ENCODE measurements at places on chromosomes 12 and 14.

- H3K27ac ChIP-seq = no peak overlapping the region
- H3K4me3 ChIP-seq = no peak overlapping the region
- H3K4me1 ChIP-seq = no peaks in the 10 kb centered on the region
- no peak for DNase-seq
- peaks cover 11% of the 10 kb centered on the region for H3K27me3 ChIP-seq
- H3K36me3 ChIP-seq = no peaks in the 10 kb centered on the region
Measured at GRCh38 chr14:32932914-32933628, 5.6 kb upstream of the NPAS3 start.

DNA sequence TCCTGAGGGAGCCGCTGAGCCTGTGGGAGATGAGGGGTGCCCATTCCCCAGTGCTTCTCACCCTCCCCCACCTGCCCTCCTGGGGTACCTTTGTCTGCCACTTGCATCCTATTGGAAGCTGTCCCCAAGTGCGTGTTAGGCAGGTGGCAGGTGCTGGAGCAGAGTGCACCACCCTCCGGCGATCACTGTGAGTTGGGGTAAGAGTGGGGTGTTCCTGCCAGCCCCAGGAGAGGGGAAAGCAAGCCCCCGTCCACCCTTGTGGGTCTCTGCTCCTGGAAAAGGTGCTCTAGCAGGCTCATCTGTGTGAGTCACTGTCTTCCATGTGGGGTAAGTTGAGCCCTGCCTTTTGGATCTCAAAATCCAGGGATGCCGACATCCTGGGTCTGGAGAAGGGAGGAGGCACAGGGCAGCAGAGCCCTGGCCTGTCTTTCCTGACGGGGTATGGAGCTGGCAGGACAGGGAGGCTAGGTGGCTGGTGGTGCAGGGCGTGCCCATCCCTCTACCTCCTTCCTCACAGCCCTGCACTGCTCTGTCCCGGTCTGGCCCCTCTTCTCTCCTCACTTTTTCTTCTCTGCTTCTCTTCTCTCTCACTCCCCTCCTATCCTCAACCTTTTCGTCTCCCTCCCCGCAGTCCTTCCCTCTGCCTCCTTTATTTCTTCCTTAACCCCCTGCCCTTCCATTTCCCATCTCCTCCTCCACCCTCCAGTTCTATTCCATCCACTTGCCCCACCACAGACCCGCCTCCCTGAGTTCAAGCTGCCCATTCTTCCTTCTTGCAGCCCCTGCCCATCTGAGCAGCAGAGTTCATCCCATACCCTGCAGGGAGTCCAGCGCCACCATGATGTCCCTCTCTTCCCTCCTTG lies 20.1 kb upstream of the KRT7 start:
- no peak overlapping the region for H3K27ac ChIP-seq
- no peaks in the 10 kb centered on the region for H3K27me3 ChIP-seq
- no peak overlapping the region for H3K4me3 ChIP-seq

DNA sequence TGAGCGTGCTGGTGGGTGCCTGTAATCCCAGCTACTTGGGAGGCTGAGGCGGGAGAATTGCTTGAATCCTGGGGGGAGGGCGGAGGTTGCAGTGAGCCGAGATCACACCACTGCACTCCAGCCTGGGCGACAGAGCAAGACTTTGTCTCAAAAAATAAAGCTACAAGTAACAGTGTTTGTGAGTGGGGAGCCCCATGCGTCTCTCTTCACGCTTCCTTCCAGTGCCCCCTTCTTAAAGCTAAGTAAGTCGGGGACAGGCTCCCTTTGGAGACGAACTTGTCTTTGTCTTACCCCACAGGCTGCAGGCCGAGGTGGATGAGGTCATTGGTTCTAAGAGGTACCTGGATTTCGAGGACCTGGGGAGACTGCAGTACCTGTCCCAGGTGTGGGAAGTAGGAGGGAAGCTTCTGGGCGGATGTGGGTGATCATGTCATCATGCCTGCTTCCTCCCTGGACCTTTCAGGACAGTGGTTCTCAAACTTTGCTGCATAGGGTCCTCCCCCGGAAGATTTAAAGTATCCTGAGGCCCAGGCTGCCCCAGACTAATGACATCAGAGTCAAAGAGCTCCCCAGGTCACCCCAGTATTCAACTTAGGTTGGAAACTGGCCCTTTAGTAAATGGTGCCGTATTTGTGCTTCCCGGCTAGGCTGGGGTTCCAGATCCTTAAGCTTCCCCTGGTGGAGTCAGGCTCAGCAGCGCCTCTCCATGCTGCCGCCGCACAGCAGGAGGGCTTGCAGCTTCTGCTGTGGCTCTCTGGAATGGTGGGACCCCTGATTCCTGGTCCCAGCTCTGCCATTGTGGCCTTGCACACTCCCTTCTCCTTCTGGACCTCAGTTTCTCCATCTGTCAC lies 37.1 kb downstream of the CYP46A1 start:
- no peaks in the 10 kb centered on the region for H3K36me3 ChIP-seq
- no peak for DNase-seq
- no peak overlapping the region for H3K4me3 ChIP-seq
- peaks cover 36% of the 10 kb centered on the region for H3K27me3 ChIP-seq
- no peaks in the 10 kb centered on the region for H3K4me1 ChIP-seq

- H3K27ac ChIP-seq = no peak overlapping the region
- DNase-seq = no peak
- no peaks in the 10 kb centered on the region for H3K4me1 ChIP-seq
Measured at GRCh38 chr12:20232931-20233675, 135.2 kb upstream of the PDE3A start.

GRCh38 chr12:44015333-44015941 lies 179.6 kb downstream of the TMEM117 start:
- no peak overlapping the region for H3K4me3 ChIP-seq
- DNase-seq = no peak
- H3K27me3 ChIP-seq = no peaks in the 10 kb centered on the region
- H3K27ac ChIP-seq = no peak overlapping the region

DNA sequence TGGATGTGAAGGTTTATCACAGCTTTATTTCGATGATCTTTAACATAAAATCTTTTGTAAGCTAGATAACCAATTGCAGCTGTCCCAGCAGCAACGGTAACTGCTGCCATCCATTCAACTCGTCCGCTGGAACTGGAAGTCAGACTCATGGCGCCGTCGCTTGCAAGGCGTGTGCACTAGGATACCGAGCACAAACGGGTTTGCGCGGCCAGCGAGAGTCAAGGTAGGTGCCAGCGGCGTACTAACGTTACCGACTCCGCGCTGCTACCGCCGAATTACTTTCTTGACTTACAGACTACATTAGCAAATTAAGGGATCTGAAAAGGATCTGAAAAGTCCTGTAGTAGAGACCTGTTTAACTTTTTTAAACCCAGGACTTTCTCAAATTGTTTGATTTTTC lies 47.4 kb upstream of the PRICKLE1 start:
- no peak overlapping the region for H3K27ac ChIP-seq
- H3K4me3 ChIP-seq = no peak overlapping the region
- no peaks in the 10 kb centered on the region for H3K27me3 ChIP-seq
- no peaks in the 10 kb centered on the region for H3K36me3 ChIP-seq
- no peaks in the 10 kb centered on the region for H3K4me1 ChIP-seq
- no peak for DNase-seq

- no peak overlapping the region for H3K27ac ChIP-seq
- DNase-seq = no peak
- H3K36me3 ChIP-seq = peaks cover 3% of the 10 kb centered on the region
- no peaks in the 10 kb centered on the region for H3K27me3 ChIP-seq
Measured at GRCh38 chr14:105375635-105376057, 22.7 kb upstream of the TEX22 start.

GRCh38 chr12:11786638-11787365 lies 137.3 kb downstream of the ETV6 start:
- no peaks in the 10 kb centered on the region for H3K27me3 ChIP-seq
- H3K36me3 ChIP-seq = no peaks in the 10 kb centered on the region

GRCh38 chr12:59803735-59804134 lies 207.9 kb downstream of the SLC16A7 start:
- H3K27me3 ChIP-seq = no peaks in the 10 kb centered on the region
- H3K4me1 ChIP-seq = no peaks in the 10 kb centered on the region
- H3K27ac ChIP-seq = no peak overlapping the region
- no peaks in the 10 kb centered on the region for H3K36me3 ChIP-seq
- DNase-seq = no peak

DNA sequence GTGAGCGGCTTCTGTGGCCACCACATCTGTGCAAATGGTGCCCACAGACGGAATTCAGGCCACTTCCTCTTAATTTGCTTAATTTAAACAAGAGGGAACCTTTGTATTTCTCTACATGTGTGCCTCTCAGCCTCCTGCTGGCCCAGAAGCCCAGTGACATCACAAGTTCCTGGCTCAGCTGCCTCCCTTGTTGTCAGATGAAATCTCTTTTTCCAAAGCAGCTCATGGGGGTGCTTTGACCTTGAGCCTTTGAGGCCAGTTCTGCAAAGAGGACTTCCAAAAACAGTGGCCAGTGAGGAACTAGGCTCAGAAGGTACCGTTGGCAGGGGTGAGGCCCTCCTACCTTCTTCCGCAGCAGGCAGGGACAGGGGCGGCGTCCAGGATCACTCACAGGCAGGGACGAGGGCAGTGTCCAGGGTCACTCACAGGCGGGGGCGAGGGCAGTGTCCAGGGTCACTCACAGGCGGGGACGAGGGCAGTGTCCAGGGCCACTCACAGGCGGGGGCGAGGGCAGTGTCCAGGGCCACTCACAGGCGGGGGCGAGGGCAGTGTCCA lies 35.0 kb upstream of the GALNT9 start:
- H3K27ac ChIP-seq = no peak overlapping the region
- no peak for DNase-seq
- H3K36me3 ChIP-seq = no peaks in the 10 kb centered on the region
- H3K27me3 ChIP-seq = peaks cover 8% of the 10 kb centered on the region
- no peaks in the 10 kb centered on the region for H3K4me1 ChIP-seq

GRCh38 chr12:39830171-39830570 lies 210.6 kb upstream of the ABCD2 start:
- H3K4me3 ChIP-seq = no peak overlapping the region
- H3K27ac ChIP-seq = no peak overlapping the region
- no peaks in the 10 kb centered on the region for H3K36me3 ChIP-seq
- no peaks in the 10 kb centered on the region for H3K27me3 ChIP-seq
- DNase-seq = no peak

GRCh38 chr14:104264495-104265265 lies 126.3 kb downstream of the KIF26A start:
- H3K27me3 ChIP-seq = peaks cover 20% of the 10 kb centered on the region
- H3K36me3 ChIP-seq = no peaks in the 10 kb centered on the region
- no peak for DNase-seq
- H3K27ac ChIP-seq = no peak overlapping the region
- H3K4me3 ChIP-seq = no peak overlapping the region
- H3K4me1 ChIP-seq = no peaks in the 10 kb centered on the region

DNA sequence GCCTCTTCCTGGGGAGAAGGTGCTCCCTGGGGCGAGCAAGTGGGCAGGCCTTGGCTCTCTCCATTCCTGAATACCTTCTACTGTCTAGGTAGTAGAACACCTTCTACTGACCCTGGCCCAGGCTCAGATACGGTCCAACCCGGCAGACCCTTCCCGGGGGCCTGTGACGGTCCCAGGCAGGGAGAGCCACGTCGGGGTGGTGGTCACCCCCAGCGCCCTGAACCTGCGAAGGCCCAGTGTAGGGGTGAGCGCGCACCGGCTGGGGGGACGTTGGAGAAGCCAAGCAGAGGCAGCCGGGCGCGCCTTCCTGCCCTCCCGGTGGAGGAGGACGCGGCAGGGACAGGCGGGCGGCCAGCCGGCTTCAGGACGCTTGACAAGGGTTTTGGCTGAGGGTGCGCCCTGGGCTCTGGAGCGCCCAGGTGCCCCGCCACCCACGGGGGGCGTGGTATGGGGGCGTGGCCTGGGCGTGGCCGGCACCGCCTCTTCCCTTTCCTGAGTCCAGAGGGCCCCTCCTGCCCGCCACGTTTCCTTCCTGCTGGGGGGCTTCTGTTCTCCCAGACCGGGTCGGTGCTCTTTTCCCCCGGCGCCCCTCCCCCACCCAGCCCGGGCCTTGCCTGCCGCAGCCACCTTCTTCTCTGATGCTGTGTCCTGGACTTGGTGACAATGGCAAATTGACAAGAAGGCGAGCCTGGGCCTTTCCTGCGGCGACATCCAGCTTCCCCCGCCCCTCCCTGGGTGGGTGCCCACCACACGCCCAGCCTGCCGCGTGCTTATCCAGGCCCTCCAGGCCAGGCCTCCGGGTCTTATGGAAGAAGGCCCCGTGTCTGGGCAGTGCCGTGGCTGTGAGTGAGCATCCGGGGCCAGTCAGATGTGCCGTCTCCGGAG lies 24.5 kb upstream of the PPP1R13B start:
- peak; percentile 81 for DNase-seq
- H3K27ac ChIP-seq = peak overlapping the region; percentile 41
- no peaks in the 10 kb centered on the region for H3K27me3 ChIP-seq
- peak overlapping the region; percentile 65 for H3K4me3 ChIP-seq

GRCh38 chr14:49526101-49526500 lies 60.1 kb downstream of the RPS29 start:
- no peak overlapping the region for H3K4me3 ChIP-seq
- H3K36me3 ChIP-seq = no peaks in the 10 kb centered on the region
- peaks cover 4% of the 10 kb centered on the region for H3K27me3 ChIP-seq
- no peak overlapping the region for H3K27ac ChIP-seq
- no peaks in the 10 kb centered on the region for H3K4me1 ChIP-seq

GRCh38 chr12:112828541-112828940 lies 37.0 kb downstream of the RPH3A start:
- H3K4me1 ChIP-seq = no peaks in the 10 kb centered on the region
- H3K27ac ChIP-seq = no peak overlapping the region
- DNase-seq = no peak

GRCh38 chr12:15088105-15088504 lies 115.3 kb downstream of the PDE6H start:
- H3K4me3 ChIP-seq = no peak overlapping the region
- no peaks in the 10 kb centered on the region for H3K36me3 ChIP-seq
- DNase-seq = no peak
- H3K27ac ChIP-seq = no peak overlapping the region

DNA sequence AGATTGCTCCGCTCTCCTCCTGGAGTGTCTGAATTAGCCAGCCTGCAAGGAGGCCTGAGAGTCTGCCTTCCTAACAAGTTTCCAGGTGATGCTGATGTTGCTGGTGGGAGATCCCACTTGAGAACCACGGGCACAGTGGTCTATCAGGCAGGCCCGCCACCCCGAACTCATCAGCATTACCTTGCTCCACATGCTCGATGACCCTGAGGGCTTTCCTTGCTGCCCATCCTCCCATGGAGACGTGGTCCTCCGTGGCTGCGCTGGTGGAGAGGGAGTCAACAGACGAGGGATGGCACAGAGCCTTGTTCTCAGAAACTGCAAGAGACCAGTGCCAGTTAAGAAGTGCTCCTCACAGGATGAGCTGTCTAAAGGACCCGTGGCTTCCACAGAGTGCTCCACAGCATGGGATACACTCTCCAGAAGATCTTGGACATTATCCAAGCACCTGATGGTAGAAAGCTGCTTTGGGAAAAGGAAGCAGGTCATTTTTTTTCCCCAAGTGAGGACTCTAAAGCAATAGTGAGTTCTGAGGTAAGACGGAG lies 18.3 kb downstream of the HAL start:
- H3K4me1 ChIP-seq = no peaks in the 10 kb centered on the region
- H3K27me3 ChIP-seq = no peaks in the 10 kb centered on the region
- no peaks in the 10 kb centered on the region for H3K36me3 ChIP-seq
- no peak for DNase-seq
- no peak overlapping the region for H3K27ac ChIP-seq

DNA sequence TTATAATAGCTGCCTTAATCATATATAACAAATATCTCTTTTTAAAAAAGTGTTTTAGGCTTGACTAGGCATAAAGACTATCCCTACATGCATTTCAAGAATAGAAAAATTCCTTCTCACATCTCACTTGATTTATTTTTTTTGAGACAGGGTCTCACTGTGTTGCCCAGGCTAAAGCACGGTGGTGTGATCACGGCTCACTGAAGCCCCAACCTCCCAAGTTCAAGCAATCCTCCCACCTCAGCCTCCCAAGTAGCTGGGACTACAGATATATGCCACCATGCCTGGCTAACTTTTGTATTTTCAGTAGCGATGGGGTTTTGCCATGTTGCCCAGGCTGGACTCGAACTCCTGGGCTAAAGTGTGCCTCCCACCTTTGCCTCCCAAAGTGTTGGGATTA lies 59.4 kb downstream of the WDHD1 start:
- no peaks in the 10 kb centered on the region for H3K4me1 ChIP-seq
- DNase-seq = no peak
- H3K27me3 ChIP-seq = no peaks in the 10 kb centered on the region
- no peak overlapping the region for H3K27ac ChIP-seq
